Activated T-cell treated with anti-CD3 and anti-CD28 coated beads for 1 hour (primary cell): ENCODE measurements at places on chromosomes 2 and 18.

- DNase-seq = no peak
Observed at GRCh38 chr18:75240433-75240832, 29.8 kb downstream of the TSHZ1 start.

- DNase-seq = no peak
Observed at GRCh38 chr18:27826101-27826500, 350.8 kb downstream of the CDH2 start.

- no peak for DNase-seq
Observed at GRCh38 chr2:146730882-146731281, 1113.9 kb upstream of the ACVR2A start.

DNA sequence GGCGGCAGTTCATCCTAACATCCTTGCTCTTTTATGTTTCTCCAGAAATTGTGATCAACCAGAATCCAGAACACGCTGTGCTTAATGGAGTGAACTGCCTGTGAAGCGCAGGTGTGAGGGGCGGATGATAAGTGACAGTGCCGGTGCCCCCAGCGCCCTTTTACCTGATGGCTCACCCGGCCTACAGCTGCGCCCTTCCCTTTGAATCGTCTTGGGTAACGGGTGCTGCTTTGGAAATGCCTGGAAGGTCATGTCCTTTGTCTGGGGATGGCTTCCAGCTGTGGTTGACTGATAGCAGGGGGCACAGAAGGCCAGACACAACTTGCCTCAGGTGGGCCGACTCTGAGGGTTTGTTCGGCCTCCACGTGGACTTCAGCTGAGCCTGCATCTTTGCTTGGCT is 119.4 kb downstream of the LPIN1 start:
- DNase-seq = no peak

DNA sequence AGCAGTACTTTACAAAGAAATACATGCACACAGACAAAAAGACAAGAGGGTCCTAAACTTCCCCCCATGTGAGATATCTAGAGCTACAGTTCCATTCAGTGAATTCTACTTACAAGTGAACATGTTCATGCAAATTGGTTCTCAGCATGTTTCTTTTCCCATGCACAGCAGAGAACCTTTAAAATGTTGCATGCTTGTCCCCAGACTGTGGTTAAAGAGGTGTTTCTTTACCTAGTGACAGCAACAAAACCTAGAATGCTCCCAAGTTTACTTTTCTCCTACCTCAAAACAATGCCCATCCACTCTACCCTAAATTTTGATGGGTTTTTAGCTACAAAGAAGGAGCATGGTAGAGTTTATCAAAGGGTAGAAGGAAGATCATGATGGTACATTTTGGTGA is 43.7 kb downstream of the FN1 start:
- no peak for DNase-seq

GRCh38 chr2:41160439-41160838 is 708.5 kb upstream of the SLC8A1 start:
- no peak for DNase-seq

GRCh38 chr2:85998071-85998991 is 107.4 kb downstream of the POLR1A start:
- DNase-seq = no peak

DNA sequence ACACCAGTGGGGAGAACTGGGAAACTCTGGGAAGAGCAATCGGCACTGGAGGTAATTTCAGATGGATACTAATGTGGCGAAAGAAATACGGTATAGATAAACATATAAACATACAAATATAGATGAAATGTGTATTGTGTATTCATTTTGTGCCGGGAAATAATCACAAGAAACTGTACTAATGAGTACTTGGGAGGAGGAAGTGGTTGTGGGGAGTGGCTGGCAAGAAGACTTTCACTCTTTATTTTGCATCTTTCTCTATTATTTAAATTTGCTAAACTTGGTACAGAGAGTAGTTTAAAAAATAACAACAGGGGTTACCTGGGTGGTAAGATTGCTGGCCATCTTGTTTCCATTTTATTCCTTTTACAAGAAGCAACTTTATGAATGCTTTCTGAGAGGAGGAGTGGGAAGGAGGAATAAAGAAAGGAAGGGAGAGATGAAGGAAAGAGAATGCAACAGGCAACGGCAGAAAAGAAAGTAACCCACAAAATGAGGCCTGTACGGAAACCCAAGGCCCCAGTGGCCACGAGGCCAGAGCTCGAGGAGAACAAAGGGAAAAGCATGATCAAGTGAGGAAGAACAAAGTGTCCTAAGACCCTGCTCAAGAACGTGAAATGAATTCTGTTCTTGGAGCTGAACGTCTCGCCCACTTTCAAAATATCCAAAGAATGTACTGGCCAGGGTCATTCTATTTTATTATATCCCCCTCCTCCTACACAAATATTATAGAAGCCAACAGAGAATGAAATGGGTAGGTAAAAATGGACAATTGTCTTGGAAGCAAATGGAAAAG is 45.2 kb downstream of the FAM178B start:
- DNase-seq = no peak
